ENCODE measurements at places on chromosomes 12 and 14.
A peak's percentile ranks its signal among the peaks of the same experiment; 100 is the strongest.

- no peak for DNase-seq
Observed at GRCh38 chr12:6818645-6819044, 3.0 kb upstream of the GPR162 start.

DNA sequence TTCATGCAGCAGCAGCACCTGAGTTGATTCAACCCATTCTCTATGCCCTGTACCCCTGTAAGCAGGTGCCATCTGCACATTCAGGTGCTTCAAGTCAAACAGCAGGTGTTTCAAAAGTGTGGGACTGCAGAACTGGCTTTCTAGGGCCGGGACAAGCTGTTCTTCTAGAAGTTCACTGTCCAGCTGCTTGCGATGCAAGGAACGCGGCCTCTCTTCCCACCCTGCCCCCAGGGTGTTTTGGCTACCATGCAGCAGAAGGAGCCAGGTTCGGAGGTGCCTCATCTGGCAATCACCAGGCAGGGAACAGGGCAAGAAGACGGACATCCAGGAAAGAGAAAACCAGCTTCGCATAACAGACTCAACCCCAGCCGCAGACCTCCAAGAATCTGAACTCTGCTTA lies 35.2 kb downstream of the TMEM132D start:
- no peak for DNase-seq

- no peak for DNase-seq
Observed at GRCh38 chr12:74488134-74488533, 49.5 kb upstream of the ATXN7L3B start.

GRCh38 chr14:40374221-40374620 lies 942.0 kb upstream of the FBXO33 start:
- no peak for DNase-seq

DNA sequence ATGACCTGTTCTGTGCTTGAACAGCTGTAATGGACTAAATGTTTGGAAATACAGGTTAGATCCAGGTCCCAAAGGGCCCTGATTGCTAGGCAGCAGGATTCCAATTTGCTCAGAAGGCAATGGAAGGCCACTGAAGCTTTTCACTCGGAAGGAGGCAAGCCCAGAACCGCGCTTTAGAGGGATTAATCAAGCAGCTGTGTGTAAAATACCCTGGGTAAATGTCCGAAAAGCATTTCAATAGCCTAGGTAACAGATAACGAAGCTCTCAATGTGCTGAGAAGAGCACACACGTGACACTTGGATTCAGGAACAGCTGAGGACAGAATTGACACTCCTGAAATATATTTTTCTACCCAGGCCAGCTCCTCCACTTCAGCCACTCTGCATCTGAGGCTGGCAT lies 436.1 kb downstream of the TMEM132D start:
- DNase-seq = no peak

DNA sequence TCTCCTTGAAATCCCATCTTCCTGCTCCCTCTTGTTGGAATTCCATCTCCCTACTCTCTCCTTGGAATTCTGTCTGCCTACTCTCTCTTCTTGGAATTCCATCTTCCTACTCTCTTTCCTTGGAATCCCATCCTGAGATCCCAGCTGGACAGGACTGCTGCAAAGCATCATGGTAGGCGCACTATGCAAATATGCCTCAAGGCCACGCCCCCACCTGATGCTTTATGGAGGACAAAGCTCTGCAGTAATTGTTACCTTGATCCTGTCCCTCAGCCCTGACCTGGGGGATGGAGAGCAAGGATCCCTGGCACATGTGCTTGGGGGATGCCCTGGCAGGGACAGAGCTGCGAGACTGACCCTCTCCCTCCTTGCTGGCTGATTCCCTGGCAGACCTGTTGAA lies 185.6 kb downstream of the TBX5 start:
- DNase-seq = no peak

GRCh38 chr12:93519859-93520258 lies 52.5 kb downstream of the MRPL42 start:
- DNase-seq = no peak

DNA sequence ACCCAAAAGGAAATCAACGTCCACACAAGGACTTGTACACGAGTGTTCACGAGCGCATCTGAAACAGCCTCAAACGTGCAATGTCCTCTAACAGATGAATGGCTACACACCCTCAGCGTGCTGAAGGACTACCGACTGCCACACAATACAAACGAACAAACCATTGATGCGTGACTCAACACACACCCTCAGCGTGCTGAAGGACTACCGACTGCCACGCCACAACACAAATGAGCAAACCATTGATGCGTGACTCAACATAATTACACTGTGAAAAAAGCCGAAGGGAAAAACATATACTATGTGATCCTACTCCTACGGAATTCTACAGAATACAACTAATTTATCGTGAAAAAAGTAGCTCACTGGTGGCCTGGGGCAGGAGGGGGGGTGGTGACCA lies 25.1 kb upstream of the BTBD6 start:
- no peak for DNase-seq

DNA sequence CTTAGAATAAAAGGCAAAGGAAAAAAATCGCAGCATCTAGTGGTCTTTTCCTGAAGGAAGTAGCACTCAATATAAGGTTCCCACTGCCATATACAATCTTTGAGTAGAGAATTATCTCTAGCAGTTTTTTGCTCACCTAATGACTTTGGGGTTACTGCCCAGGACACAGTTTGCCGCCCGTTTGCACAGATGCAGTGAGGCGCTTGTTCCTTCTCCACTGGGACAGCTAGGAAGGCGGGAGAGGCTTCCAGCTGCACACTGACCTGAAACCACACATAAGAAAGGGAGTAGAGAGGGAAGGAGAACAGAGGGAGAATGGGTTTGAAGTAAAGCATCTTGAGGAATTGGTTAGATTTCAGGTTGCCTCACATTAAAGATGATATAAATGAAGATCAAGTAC lies 25.5 kb downstream of the A2M start:
- DNase-seq = no peak

GRCh38 chr12:120489018-120489417 lies 6.9 kb upstream of the DYNLL1 start:
- DNase-seq = no peak

DNA sequence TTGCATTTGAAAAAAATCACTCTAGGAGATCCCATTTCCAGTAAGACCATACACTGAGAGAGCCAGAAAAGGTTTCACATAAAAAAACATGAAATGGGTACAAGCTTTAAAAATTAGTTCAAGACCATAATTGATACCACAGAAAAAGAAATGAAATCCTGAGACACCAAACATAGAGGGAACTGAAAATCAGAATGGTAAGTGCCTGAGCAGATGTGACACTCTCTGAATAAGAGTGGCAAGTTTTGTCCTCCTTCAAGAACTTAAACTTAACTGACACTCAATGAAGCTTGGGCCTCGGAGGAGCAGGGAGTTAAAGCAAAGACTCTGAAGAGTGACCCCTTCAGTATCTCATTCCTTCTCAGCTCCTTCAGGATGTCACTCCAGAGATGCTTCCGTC lies 23.2 kb upstream of the PTGDR start:
- no peak for DNase-seq

DNA sequence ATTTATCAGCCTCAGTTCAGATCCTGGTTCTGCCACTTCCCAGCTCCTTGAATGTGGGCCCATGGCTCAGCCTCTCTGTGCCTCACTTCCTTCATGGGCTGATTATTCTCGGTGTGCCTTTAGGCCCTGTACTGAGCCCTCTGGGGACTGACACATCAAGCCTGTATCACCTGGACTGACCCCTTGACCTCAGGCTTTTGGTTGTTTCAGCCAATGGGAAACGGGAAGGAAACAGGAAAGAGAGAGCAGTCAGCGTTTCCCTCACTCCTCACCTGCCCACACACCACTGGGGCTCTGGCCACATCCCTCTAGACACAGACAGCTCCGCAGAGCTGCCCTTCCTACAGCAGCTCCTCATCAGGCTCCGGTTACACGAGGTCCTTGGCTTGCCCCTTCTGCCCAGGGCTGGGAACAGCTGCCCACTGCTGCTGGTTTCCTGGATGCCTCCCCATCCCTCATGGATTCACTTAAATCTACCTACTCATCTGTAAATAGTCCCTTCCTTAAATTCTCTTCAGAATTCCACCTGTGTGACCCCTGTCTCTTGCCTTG lies 37.0 kb upstream of the ITPR2 start:
- no peak for DNase-seq

DNA sequence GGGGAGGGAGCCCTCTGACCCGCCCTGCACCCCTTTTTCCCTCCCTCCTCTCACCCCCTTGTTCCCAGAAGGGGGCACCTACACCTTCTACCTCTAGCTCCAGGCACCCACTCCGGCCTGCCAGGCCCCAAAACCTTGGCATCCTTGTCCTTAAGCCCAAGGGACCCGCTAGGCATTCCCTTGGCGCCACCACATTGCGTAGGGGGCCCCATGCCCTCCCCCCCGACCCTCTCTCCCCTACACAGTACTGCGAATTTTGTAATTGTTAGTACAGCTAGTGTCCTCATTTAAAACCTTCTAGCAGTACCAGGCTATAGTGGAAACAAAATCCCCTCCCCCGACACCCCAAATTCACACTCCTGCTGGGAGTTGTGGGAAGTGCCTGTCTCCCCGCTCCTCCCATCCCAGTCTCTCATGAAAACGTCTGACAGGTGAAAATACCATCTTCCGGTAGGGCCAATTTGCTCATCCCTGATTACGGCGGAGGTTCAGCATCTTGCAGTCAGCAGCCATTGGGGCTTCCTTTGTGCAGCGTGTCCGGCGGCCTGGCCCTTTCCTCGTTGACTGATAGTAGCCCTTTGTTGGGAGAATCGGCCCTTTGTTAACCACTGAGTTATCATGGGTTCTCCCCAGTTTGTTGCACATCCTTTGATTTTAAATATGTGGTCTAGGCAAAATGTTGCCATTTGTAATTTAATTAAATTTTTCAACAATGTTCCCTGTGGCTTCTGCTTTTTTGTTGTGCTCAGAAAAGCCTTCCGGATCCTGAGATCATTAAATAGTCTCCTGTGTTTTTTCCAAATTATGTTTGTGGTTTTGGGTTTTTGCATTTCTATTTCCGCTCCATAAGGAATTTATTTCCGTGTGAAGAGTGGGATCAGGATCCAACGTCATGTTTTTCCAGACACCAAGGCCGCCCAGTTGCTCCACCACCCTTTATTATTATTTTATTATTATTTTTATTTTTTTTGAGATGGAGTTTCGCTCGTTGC lies 7.9 kb upstream of the CEP170B start:
- DNase-seq = no peak

DNA sequence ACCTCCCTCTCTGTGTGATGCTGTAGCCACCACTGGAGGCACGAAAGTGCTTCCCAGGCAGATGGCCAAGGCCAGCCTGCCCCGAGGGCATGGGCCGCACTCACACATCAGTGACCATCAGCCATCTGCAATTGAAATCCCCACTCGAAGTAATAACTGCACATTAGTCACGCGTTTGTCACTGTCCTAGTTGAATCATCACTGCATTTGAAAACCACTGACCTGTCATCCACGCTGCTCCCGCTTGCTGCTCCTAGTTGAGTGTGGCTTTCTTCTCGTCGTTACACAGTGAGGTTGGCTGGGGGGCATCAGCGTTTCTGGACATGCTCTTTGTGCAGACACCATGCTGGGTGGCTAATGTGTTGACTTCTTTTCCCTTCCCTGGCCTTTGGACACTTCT lies 176.1 kb downstream of the ADGRD1 start:
- DNase-seq = no peak

GRCh38 chr12:14913381-14913781 lies 25.0 kb downstream of the ERP27 start:
- DNase-seq = peak; percentile 35

- no peak for DNase-seq
Observed at GRCh38 chr14:31283578-31284252, 76.1 kb upstream of the HECTD1 start.

GRCh38 chr12:105998561-105998960 lies 140.2 kb downstream of the NUAK1 start:
- DNase-seq = no peak

DNA sequence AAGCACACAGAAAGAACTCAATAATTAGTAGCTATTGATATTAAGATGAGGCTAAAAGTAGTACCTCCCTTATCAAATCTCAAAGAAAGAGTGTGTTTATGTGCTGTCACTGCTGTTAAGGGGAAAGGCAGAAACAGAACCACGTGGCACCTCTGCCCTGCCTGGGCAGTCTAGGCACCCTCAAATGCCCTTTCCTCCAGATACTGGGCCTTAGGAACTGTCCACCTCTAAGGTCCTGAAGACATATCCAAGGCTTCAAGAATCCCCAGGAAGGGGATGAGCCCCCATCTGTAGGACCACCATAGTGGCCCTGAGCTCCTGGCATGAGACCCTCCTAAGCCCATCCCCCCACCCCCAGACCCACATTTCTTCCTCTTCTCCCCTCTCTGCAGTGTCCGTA lies 29.1 kb downstream of the NGB start:
- no peak for DNase-seq

DNA sequence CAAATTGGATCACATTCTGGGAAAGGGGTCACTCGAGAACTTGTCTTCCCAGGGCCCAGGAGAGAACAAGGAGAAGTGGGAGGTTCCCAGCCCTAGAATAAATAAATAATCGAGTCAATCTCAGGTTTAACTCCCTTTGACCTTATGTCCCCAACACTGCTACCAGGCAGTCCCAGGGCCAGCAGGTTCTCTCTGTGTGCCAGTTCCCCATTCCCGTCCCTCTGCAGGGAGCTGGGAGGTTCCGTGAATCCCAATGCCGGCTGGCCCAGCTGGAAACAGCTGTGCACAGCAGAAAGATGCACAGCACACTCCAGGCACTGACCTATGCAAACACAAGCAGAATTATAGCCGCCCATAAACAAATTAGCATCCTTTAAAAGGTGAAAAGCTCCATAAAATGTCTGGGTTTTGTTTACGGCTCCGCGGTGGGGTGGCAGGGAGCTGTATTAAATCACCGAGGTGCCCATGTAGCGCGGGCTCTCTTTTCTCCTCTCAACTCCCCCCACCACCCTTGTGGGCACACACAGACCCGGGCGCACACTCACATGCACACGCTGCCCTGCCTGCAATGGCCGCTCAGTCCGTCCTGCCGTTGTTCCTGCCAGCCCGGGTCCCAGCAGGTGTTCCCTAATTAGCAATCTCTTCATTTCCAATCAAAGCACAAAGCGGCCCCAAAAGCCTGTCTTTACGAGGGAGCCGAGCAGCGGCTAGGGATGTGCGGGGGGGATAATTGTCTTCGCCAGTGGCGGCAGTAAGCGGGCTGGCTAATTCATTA lies 46.6 kb upstream of the ESRRB start:
- no peak for DNase-seq

GRCh38 chr14:99816642-99817041 lies 23.4 kb downstream of the EML1 start:
- DNase-seq = no peak

GRCh38 chr14:89237921-89238529 lies 179.0 kb downstream of the FOXN3 start:
- DNase-seq = peak; percentile 39

DNA sequence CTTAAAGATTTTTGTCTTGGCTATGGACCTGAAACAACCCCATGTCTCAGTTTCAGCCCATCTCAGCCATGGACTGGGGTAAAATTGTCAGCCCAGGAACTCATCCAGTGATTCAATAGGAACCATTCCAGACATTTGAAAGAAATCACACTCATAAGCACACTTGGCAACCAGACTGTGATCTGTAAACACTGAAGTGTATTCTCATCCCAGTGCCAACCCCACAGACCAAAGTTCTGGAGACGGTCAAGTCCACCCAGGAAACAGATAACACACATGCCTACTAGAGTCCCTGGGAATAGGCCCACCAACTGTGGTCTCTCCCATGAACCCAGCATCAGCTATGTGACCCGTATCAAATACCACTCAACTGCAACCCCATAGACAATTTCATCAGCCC lies 804.6 kb downstream of the TRHDE start:
- no peak for DNase-seq

- DNase-seq = no peak
Observed at GRCh38 chr12:9717070-9717925, 15.6 kb downstream of the CLECL1 start.
